ENCODE measurements at places on chromosomes 4 and X.

DNA sequence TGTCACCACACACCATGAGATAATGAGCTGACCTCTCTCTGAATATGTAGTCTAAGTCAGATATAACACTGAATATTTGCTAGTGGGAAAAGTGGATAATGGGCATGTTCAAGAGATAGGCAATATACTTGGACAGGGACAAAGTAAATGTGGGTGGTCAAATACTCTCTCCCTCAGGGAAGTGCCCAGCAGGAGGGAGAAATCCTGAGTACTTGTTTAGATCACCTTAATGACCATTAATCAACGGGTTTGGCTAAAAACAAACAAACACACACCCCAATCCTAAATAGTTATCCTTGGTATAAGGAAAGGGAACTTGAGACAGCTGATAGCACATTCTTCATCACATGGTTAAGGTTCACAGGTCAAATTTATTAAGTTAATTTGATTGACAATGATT lies 933.5 kb downstream of the C4orf33 start:
- no peak for DNase-seq

GRCh38 chr4:95572304-95572991 lies 23.7 kb upstream of the UNC5C start:
- no peak for DNase-seq

GRCh38 chr4:17336524-17336961 lies 175.3 kb downstream of the QDPR start:
- no peak for DNase-seq

DNA sequence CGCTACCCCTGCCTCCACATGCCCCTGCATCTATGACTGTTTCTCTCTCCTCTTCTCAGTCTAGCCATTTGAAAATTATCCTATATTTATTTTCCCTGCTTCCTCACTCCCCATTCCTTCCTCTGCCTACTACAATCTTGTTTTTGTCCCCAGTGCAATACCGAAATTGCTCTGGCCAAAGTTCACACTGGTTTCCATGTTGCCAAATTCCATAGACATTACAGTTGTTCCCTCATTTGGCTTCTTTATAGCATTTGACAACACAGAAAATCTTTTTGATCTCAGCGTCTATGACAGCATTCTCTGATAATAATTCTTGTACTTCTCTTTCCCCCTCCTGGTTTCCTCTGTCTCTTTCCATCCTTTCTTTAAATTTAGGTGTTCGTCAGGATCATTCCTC lies 99.4 kb downstream of the GPR82 start:
- DNase-seq = no peak

GRCh38 chr4:184803874-184804273 lies 21.9 kb downstream of the ACSL1 start:
- no peak for DNase-seq

- DNase-seq = no peak
Measured at GRCh38 chr4:126046081-126046614, 731.4 kb downstream of the FAT4 start.

DNA sequence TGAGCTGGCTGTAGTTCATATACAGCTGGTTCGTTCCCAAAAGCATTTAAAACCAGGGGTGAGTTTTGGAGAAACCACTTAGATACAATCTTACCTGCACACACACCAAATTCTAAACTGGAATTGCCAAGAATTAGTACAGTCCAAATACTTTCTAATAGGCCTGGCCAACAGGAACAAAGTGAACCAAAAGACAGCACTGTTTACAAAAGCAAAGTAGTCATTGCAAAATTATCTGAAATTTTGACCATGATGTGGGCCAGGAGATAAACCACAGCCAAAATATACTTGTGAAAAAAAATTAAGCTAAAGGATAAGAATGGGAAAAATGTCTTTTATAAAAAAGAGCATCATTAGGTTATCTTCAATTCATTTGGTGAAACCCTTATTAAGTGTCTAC lies 37.9 kb upstream of the NAP1L5 start:
- DNase-seq = no peak

GRCh38 chr4:21848021-21848420 lies 100.6 kb downstream of the KCNIP4 start:
- no peak for DNase-seq

DNA sequence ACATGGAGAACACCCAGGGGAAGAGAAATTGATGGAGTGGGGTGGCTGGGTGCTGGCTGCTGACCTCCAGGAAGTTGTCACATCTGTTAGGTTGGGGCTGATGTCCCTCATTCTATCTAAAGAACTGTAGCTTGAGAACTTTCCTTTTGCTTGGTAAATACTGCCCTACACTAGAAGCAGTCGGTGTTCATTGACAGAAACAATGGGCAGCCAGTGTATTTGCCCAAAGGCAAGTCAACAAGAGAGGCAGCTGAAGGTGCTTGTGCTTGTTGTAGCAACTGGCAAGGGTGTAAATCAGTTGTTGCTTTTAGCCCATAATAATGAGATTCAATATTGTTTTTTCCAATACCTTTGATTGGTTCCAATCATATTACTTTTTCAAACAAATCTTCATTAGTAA lies 956 bp downstream of the TMEM154 start:
- no peak for DNase-seq

GRCh38 chr4:125703443-125703842 lies 388.7 kb downstream of the FAT4 start:
- DNase-seq = no peak

- DNase-seq = no peak
Measured at GRCh38 chr4:88107406-88108107, 50.9 kb downstream of the ABCG2 start.

GRCh38 chrX:2697741-2698299 lies 6.7 kb downstream of the CD99 start:
- no peak for DNase-seq

GRCh38 chrX:85024562-85024961 lies 20.9 kb downstream of the APOOL start:
- DNase-seq = no peak

GRCh38 chr4:8581094-8581861 lies 1.1 kb downstream of the GPR78 start:
- no peak for DNase-seq

- no peak for DNase-seq
Measured at GRCh38 chrX:33204889-33205288, 6.5 kb downstream of the DMD start.

GRCh38 chr4:168833881-168834280 lies 176.2 kb downstream of the CBR4 start:
- DNase-seq = no peak

GRCh38 chr4:39287223-39287622 lies 78.9 kb downstream of the RFC1 start:
- DNase-seq = no peak

DNA sequence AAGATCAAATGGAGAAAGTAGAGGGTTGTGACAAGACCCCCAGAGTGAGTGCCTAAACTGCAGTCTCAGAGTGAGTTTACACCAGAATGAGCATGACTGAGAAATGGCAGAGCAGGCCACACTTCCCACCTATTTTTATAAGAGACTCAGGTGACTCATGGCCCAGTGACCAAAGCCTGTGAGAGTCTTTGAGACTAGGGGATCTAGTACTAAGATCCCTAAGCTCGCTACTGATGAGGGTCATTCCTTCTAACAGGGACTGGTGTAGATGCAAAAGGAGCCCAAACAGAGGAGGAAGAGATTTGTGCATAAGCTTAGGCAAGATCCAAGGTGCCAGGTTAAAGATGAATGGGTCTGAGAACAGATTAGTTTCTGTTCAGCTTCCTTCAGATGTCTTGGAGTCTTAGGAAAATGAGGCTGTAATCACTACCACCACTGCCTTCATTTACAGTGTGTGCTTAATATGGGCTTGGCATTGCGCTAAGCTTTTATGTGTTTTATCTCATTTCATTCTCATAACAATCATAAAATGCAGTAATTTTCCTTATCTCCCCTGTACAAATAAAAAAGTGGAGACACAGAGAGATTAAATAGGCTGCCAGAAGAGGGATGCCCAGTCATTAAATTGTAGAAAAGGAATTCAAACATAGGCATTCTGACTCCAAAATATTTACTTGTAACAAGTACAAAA lies 62.8 kb downstream of the RWDD4 start:
- DNase-seq = no peak

DNA sequence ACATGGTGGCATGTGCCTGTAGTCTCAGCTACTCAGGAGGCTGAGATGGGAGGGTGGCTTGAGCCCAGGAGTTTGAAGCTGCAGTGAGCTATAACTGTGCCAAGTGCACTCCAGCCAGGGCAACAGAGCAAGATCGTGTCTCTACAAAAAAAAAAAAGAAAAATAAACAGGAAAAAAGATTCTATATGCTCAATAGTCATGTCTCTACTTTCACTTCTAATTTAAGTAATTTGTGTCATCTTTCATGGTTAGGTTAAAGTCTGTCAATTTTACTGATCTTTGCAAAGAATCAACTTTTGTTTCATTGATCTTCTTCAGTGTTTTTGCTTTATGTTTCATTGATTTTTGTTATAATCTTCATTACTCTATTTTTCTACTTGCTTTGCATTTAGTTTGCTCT lies 106.2 kb upstream of the MAB21L2 start:
- DNase-seq = no peak

DNA sequence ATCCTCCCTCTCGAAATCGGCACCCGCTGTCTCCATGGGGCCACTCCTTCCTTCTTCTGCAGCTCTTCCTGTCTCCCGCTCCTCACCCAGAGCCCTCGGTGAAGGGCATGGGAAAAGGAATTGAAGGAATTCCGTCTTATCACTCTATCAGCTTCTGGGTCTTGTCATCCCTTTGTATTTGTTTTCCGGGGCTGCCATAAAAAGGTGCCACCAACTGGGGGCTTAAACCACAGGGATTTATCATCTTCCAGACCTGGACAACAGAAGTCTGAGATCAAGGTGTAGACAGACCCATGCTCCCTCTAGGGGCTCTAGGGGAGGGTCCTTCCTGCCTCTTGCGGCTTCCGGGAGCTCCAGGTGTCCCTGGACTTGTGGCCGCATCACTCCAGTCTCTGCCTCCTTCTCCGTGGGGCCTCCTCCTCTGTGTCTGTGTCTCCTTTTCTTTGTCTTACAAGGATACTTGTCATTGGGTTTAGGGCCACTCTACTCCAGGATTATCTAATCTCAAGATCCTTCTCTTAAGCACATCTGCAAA lies 24.0 kb downstream of the CD99 start:
- no peak for DNase-seq

DNA sequence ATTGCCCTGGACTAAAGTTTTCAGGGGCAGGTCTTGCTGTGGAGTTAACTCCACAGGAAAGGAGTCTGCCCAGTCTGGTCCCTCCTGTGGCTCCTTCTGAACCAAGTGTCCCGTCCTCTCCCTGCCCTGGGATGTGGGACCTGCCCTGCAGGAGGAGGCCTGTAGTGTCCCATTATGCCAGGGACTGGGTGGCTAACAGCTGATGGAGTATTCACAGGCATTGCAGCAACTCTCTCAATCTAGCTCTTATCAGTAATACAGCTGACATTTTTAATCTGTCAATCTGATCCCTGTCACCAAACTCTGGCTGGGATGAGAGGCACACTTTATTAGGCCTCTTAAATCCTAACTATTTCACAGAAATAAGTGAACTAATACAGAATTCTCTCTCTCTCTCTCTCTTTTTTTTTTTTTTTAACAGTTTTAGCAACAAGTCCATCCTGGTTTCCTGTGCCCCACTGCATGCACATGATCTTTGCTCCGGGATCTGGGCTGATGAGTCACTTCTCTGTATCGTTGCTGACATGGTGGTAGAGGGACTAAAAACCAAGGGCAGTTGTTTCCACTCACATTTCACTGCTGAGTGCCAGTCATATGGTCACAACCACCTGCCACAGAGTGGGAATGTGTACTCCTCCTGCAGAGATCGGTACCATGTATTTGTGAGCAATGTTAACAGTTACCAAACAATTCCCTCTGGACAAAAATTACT lies 39.1 kb downstream of the HAND2 start:
- DNase-seq = no peak

DNA sequence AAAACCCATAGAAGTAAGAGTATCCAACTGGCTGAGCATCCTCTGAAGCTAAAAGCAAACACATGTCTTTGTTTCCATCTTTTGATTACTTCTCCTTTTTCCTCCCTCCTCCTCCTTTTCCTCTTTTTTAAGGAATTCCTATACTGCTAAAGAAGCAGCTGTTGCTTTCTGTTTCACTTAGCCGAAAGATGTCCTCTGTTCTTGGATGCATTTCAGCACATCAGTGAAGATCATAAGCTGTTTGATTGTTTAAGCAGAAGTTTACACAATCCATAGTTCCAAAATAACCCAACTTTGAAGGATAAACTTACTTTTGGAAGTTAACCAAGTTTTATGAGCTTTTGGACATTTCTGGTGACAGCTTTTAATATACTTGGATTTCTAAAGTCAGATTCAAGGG lies 55.1 kb upstream of the TNIP3 start:
- no peak for DNase-seq

DNA sequence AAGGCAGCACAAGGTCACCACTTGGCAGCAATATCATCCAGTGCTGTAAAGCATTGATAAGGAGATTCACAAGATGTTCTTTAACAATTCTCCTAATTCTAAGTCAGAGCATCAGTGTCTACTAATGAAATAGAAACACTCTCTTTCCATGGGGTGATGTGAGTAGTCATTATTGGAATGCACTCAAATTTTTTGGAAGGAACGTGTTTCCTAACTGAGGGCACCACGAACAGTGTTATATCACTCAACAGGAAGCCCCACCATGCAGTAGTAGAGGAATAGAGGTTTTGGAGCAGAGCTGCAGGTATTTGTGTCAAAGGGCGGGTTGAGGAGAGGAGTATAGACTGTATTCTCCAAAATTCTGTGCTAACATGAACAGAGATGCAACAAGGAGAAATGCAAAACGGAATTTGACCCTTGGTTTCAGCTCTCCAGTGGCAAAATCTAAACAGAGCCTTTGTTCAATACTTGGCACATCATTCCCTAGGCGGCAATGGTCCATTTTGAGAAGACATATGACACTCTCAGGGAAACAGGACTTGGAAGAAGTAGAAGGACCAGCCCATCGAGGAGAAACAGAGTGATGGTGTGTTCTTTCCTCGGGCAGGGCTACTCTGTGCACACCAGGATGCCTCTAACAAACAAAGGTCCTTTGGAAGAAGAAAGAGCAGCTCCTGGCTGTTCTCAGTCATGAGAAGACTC lies 98.9 kb downstream of the CPEB2 start:
- DNase-seq = no peak

DNA sequence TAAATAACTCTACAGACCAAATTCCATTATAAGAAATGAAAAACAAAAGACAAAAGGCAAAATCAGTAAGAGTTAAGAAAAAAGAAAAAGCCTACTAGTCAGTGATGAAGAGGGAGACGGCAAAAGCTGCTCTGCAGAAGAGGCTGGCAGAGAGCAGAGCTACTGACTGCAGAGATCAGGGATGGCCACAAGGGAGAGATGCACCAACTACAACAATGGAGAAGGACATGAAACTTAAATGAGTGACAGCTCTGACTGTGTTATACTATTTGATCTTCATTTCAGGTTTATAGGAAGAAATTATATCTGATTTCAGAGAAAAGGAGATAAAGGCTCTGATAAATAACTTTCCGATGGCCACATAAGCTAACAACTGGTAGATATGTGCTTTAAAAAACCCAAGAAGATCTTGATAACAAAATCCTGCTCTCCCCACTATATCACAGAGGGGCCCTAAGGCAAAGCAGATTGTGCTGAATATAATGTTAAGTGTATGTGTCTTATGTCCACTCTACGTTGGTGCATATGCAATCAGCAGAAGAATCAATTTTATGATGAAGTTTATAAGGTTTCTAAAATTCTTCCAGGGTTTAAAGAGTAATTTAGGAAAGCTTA lies 58.4 kb upstream of the COX18 start:
- no peak for DNase-seq

- no peak for DNase-seq
Measured at GRCh38 chr4:138804711-138805110, 210.9 kb upstream of the NOCT start.

- no peak for DNase-seq
Measured at GRCh38 chr4:74056114-74056857, 17.8 kb upstream of the CXCL3 start.
